Calu3 (cell line): ENCODE measurements at places on chromosomes 2 and 18. TPM values are rescaled to one million over a fixed set of nuclear protein-coding genes. Genes with fewer than 3 reads are reported as not detected.

Gene POLE4
- 33.1 and 34.6 TPM in 2 replicates for total RNA-seq

Gene UGT1A5
- total RNA-seq: 7.1 and 7.3 TPM in 2 replicates

GRCh38 chr18:38421021-38421420 is 855.4 kb upstream of the CELF4 start:
- no peak for DNase-seq

DNA sequence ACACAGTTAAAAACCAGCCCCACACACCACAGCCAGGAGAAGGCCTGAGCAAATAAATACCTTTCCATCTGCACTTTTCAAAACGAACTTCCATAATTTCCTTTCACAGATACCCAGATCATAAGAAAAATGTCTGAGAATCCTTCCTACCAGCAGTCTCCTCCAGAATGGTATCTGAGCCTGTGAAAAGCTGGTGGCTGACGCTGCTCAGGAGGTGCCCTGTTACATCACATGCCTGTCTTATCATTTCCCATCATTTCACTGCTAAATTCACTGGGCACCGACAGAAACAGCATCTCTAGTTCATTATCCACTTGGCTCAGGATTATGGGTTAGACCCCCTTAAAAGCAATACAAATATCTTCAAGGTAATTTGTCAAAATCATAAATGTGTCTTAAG is 4.4 kb downstream of the CRACDL start:
- DNase-seq: no peak

GRCh38 chr18:55513161-55513560 is 74.8 kb downstream of the TCF4 start:
- DNase-seq: no peak

GRCh38 chr2:8677646-8678592 is 3.9 kb upstream of the ID2 start:
- peak; percentile 57 for DNase-seq

- no peak for DNase-seq
Observed at GRCh38 chr2:139317259-139317658, 537.1 kb upstream of the NXPH2 start.
